IMR-90 (cell line): ENCODE measurements at places on chromosomes 2 and 18.

DNA sequence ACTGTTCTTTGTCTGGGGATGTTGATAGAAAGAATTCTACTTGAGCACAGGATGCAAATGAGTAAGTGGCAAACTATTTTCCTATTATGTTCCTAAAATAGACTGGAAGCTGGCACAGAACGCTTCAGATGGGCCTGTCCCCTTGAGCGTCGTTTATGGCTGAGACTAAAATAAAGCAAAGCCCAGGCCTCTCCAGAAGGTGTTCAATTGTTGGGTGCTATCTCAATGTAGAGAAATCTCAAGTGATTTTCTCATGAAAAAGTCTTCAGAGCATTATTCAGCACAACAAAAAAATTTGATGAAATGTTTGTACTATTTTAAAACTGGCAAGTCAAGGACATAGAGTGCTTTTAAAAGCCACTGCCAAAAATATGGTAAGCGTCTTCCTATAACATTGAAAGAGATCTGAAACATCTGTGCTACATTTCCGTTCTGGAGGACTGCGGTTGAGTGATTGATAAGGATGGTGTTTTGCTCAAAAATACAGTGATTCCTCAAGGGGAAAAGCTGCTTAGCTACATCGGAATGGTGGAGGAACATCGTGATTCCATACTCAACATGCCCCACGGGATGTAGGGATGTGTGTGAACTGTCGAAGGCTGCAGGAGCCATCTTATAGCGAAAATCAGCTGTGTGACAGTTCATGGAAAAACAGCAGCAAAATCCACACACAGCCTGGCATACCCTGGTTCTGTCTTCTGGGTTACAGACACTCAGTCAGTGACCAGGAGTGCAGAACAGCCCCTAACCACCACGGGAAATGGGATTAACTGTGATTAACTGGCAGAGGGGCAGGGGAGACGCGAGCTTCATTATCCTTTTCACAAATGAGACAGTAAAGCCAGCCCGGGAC, 10.4 kb upstream of the LRRFIP1 start:
- peak; percentile 85 for DNase-seq

DNA sequence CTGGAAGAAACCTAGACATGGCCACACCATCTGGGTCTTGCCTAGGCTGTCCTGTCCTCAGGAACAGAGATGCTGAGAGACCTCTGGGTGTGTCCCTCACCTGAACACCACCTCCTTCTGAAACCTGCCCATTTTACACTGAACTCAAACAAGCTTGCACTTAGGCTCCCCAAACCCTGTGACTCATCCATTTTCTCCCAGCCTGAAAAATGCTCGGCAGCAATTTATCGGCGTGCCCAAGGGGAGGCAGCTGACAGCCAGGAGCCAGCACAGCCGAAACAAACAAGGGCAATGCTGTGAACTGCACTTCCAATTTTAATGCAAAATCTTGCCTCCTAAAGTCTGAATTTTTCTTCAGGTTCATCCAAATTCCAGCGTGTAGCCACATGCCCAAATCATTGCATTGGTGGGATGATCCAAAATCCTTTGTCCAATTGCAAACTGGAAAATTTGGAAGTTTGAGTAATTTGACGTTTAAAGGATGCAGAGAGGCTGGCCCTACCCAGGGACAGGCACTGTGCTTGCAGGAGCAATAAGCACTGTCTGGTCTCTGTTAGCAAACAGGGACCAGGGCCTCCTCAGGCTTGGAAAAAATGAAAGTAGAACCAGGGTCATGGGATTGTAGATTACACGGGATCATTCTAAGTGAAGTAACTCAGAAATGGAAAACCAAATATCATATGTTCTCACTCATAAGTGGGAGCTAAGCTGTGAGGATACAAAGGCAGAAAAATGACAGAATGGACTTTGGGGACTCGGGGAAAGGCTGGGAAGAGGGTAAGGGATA, 67.7 kb downstream of the GALNT14 start:
- DNase-seq: no peak

DNA sequence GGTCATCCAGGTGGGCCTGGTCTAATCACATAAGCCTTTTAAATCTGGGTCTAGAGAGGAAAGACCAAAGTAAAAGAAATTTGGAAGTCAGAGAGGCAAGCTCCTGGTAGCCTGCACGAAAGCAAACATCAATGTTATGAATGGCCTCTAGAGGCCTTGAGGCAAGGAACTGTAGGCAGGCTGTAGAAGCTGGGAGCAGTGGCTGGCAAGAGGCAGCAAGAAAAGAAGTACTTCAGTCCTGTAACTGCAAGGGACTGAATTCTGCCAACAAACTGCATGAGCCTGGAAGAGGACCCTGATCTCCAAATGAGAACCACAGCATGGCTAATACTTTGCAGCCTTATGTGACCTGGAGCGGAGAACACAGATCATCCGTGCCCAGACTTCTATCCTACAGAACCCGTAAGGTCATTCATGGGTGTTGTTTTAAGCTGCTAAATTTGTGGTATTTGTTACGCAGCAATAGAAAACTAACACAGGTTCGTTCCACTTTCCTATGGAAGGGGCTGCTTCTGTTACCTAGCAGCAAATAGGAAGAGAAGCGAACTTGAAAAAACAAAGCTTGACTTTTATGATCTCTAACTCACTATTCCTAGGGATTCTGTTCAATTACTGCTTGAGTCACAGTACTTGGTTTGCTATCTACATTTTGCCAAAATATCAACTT, 1.2 kb downstream of the IMMT start:
- no peak for DNase-seq

GRCh38 chr2:223943561-223944008, 1.6 kb downstream of the WDFY1 start:
- peak; percentile 60 for DNase-seq

DNA sequence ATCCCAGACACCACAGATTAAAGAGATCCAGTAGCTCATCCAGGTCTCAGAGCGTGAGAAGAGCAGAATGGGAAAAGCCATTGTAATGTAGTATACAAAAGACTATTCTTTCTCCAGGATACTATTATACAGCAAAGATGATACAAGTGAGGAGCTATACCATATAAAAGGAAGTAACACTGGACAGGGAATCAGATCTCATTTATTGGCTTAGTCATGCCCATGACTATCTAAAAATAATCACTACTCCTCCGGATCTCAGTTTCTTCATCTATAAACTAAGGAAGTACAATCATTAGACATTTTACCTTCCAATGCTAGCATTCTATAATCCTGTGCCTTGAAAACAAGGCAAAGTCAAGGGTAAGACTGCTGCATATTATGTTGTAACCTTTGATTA, 19.4 kb downstream of the KRCC1 start:
- peak; percentile 23 for DNase-seq

DNA sequence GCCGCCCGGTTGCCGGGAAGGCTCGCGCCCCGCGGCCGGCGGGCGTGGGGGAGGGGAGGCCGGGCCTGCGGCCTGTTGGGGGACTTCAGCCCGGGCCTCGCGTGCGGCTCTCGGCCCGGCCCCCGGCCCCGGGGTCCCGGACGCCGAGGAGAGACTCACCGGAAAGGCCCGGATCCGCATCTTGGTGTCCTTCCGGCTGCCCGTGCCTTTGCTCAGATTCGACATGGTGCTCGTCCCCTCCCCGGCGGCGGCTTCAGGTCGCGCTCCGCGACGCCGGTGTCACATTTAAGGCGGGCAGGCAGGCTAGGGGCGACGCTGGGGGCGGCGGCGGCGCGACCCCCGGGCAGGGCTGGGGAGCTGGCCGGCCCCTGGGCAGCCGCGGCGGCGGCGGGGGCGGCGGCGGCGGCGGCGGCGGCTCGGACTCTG, 365 bp downstream of the CUL3 start:
- DNase-seq: no peak

GRCh38 chr2:38533180-38533579, 69.5 kb downstream of the HNRNPLL start:
- DNase-seq: no peak

GRCh38 chr2:215577356-215577755, 141.5 kb upstream of the FN1 start:
- peak; percentile 79 for DNase-seq

- DNase-seq: no peak
These were observed 487.7 kb downstream of the LRRTM4 start for GRCh38 chr2:77034445-77034844.

DNA sequence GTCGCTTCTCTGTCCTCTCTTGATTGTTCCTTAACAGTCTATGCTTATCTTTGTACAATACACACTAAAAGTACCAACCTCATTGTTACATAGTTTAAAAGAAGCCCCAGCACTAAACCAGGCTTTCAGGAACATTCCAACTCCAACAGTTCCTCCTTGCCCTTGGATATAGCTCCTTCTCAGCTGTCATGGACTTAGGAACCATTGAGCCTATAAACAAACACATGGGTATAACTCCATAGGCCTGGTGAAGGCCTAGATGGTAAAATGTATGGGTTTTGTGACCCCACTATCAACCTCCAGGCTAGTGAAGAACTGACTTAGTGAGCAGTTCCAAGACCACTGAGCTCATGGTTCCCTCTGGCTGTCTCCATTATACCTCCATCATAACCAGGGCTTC, 74.8 kb upstream of the SLC39A10 start:
- DNase-seq: no peak

GRCh38 chr18:79470547-79470946, 74.8 kb downstream of the NFATC1 start:
- no peak for DNase-seq

DNA sequence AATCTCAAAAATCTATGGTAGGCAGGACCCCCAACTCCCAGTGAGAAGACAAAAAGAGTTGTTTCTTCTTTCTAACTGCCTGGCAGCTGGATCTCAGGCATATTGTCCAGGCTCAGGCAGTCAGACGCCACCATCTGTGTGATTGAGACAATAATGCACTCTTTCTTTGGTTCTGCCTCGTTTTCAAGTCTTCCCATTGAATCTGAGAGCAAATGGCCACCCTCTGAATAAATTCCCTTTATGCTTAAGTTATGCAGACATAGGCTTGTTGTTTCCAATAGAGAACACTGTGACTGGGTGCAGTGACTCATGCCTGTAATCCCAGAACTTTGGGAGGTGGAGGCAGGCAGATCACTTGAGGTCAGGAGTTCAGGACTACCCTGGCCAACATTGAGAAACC, 15.3 kb upstream of the CD207 start:
- no peak for DNase-seq

GRCh38 chr18:24208270-24209035, 69.6 kb downstream of the CABYR start:
- DNase-seq: no peak

GRCh38 chr2:227146456-227146855, 17.5 kb downstream of the COL4A4 start:
- DNase-seq: no peak

DNA sequence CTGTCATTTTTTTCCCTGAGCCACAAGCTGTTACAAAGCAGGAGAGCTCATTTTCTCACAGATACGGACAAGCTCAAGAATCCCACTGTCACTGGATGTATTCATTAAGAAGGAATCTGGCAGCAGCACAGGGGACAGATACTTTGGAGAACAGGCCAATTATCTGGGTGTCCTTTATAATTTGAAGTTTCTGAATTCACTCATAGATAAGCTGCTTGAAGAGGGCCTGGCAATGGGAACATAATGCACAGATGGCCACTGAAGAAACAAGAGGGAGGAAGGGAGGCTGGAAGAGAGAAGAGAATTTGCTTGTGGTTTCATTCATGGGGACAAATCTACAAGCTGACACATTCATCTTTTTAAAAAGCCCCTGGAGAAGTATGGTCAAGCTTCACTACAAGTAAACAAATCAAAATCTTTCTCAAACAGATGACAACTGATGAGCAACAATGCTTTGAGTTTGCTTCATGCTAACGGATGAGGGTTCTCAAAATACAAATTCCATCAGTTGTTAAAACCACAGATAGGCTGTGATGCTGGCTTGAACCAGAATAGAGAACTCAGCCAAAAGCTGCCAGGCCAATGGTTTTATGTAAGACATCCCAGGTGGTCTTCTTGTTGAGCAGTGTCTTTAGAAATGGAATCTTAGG, 11.9 kb downstream of the BCL2 start:
- DNase-seq: no peak

- DNase-seq: peak; percentile 22
These were observed 115.2 kb downstream of the DIS3L2 start for GRCh38 chr2:232076736-232077135.

DNA sequence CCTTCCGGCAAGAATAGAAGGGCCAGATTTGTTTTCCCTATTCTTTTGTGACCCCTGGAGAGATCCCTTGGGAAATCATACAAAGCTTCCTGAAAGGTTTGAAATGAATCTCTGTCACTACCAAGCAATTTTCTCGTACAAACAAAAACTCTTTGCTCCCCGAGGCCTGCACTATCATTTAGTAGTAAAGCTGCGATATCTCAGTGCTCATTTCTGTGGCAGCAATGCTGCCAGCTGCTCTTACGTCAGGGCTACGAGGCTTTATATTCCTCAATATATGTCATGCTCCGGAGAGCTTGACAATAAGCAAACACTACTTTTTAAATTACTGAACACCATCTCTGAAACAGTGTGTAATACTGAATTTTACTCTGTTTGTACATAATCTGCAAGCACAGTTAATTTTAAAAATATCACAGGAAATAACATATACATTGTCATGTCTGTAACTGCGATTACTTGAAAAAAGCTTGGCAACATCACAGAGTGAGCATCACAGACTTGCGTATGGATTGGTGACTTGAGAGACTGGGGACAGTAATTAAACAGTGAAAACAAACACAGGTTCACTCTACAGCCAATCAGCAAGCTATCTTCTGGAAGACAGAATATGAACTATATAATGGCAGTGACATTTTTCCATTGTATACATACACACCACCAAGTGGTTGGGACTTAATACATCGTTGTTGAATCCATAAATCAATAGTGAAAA, 403.3 kb upstream of the NETO1 start:
- DNase-seq: no peak

GRCh38 chr2:199950396-199950795, 4.9 kb downstream of the TYW5 start:
- DNase-seq: no peak

DNA sequence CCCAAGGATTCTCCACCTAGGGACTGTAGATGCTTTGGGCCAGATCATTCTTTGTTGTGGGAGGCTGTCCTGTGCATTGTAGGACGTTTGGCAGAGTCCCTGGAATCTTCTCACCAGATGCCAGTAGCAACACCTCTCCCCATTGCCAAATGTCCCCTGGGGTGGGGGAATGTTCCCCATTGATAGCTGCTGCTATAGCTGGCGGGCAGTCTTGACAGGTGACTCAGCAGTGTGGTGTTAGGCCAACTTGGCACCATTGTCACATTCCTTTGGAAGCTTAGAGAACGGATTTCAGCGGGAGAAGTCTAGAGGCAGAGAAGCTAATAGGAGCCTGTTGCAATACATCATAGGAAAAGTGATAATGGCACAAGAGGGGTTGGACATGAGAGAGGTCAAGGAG, 495.7 kb upstream of the SMIM21 start:
- DNase-seq: peak; percentile 1

GRCh38 chr2:229282758-229283546, 11.9 kb upstream of the PID1 start:
- DNase-seq: peak; percentile 74

GRCh38 chr2:74191596-74192380, 6.6 kb upstream of the MTHFD2 start:
- no peak for DNase-seq
